EL (cell line): ENCODE measurements at places on chromosomes 16 and 17.

- peak; percentile 71 for DNase-seq
Observed at GRCh38 chr17:57619061-57619937, 125.8 kb downstream of the CCDC182 start.

GRCh38 chr17:245020-245419 is 63.6 kb upstream of the DOC2B start:
- no peak for DNase-seq

DNA sequence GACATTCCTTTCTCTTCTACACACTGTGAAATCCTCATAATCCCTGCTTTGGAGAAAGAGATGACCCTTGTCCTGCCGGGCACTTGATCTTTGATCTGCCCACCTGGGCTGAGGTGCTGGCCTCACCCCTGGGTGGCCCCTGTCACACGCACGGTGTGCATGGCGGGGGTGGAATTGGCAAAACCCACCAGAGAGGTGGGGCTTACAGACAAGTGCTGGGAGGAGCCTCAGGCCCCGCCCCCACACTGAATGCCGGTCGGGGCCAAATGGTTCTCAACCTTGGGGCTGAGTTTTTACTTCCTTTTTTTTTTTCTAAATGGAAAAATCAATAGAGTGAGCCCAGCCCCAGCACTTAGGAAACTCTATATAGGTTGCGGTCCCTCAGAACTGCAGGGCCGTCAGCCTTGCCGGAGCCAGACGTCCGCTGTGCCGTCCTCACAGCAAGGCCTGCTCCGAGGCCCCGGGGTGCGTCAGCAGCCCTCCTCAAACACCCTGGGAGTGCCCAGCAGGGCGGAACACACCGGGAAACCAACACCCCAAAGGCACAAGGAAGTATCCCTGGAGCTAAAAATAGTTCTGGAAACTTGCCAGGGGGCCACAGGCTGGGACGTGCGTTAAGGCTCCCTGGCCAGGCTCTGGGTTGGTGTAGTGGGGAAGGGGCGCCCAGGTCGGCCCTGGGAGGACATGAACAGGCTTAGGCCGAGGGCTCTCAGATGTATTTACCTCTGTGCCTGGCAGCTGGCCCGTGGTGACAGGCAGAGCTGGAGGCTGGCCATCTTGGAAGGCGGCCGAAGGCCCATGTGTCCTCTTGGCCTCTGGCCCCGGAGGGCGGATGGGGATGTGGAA is 11.0 kb downstream of the GPRC5C start:
- no peak for DNase-seq

DNA sequence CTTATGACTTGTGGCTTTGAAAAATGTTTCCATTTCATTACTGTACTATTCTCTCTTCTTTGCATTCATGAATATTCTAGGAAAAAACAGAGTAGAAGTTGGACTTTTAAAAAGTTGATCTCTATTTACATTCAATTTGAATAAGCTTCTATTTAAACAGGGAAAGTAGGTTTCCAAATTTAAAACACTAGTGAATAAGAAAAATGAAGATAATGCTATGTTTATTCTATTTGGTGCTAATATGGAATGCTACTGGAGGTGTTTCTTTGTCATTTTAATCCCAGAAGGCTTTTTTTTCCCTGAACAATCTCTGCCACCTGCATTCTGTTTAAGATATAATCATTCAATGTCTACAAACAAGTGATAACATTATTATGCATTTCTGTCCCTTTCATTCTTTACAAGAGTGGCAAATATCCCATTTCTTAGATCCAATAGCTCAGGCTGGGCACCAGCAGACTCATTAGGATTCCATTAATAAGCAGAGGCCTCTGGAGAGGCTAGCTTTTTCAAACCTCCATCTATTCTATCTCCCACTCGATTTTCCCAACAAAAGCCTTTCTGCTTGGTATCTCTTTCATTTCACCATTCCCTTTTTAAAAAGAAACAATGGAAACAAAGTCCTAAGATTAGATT is 1001.6 kb upstream of the CDH8 start:
- DNase-seq: no peak

DNA sequence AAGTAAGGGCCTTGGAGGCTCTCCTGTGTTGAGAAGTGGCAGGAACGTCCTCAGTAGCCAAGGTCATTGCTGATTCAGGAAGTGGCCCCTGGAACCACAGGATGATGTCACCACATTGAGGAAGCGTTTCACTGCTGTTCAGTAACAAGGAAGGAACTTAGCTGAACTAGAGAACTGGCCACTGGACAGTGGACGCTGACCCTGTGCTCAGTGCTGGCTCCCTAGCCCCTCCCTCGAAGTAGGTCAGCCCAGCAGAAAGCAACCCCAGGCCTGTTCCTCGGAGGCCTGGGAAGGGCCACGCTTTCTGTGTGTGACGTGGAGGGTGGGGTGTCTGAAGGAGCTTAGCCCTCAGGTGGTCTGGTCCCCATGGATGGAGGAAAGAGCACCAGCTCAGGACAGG is 58.3 kb downstream of the B9D1 start:
- peak; percentile 81 for DNase-seq

GRCh38 chr17:75621489-75621888 is 11.7 kb upstream of the SMIM5 start:
- DNase-seq: no peak
